Stimulated activated CD4-positive, alpha-beta T cell treated with anti-CD3 and anti-CD28 coated beads, TNF-alpha, amount 100 ng/mL, for 4 hours (primary cell): ENCODE measurements at places on chromosomes 2 and 18.
A peak's percentile ranks its signal among the peaks of the same experiment; 100 is the strongest.

DNA sequence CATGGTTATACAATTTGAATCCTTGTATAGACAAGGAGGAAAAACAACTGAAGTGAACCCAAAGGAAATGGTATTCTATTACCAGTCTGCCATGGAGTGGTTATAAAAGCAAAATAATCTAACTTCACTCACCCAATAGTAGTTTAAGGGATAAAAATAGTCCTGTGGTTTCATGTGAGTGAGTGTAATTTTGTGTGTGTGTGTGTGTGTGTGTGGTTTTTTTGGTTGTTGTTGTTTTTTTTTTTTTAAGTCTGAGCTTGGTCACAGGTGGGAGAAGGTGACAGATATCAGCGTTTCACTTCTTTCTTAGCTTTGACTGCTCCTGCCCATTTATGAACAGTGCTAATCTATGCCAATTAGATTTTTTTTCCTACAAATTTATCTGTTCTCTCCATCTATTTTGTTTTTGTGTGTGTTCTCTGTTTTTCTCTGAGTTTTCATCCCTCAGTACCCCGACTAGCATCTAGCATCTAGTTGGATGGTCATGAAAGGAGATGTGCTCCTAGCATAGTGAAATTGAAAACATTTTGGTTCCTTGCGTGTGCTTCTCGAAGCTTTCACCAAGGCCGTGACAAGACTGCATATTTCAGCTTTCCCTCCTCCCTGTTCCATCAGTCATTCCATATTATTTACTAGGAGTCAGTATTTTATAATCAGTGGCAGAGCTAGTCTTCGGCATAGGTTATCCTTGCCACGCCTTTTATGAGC is 200.1 kb upstream of the DTNA start:
- DNase-seq: no peak

DNA sequence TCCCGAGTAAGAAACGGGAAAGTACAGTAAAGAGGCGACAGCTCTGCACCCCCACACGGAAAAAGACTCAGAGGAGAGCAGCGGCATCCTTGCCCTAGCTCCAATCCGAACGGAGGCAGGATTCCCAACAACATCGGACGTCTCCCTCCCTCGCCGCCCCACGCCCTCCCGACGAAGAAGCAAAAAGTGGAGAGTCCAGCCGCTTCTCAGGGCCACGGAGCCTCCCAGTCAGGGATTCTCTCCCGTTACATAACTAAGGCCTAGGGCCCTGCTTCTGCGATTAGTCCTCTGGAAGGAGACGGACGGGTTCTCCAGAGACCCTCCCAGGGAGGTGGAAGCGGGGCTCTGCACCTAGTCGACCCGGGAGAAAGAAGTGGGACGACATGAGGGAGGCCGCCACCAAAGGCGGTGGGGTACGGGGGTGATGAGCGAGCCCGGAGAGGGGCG is 587 bp downstream of the SUMO1 start:
- peak; percentile 1 for DNase-seq

DNA sequence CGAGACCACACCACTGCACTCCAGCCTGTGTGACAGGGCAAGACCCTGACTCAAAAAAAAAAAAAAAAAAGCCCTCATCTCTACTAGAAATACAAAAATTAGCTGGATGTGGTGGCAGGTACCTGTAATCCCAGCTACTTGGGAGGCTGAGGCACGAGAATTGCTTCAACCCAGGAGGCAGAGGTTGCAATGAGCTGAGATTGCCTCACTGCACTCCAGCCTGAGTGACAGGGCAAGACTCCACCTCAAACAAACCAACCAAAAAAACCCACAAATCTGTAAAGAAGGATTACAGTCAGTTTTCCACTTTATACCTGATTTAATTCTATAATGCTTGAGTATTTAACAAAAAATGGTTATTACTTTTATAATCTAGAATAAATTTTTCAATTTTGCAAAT is 9.7 kb downstream of the DARS1 start:
- DNase-seq: no peak

DNA sequence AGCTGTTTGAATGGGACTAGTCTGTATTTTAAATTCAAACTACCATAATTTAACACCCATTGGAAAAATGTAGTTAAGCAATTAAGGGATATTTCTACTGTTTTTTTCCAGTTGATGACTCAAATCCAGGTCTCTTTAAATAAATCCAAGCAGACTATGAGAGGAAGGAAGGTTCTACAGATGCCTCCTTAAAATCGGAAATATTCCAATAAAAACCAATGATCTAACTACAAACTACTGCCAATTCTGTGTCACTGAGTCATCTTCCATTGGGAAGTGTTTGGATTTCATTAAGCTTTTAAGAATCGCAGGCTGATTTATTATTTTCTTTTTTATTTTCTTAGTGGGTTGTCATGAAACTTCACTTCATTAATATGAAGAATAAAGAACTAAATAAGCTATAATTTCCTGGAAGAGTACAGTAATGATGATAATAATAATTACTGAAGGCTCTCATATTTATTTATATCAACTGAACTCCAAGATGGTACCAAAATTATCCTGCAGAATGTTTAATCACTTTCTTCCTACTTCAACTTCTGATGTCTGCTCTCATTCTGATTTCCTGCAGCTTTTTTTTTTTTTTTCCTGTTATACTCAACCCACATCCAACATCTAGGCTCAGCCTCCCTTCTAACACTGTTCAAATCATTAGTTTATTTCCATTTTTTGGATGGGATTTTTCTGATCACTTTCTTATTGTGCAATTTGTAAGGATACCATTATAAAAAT is 166.3 kb upstream of the FN1 start:
- no peak for DNase-seq

DNA sequence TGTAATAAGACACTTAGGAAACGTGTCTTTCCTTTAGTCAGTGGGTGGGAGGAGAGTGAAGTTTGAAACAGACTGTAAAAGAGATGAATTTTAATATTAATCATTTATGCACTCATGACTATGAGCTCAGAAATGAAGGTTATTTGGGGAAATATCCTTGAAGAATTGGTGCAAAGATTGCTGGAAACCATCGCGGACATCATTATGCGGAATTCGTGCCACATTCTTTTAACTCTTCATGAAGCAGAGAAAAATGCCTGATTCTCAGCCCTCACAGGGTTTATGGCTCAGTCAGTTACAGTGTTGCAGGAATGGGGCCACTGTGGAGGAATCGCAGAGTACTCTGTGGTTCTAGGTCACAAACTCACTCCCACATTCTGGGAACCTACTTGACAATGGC is 109.7 kb downstream of the RGPD3 start:
- no peak for DNase-seq

GRCh38 chr2:30230497-30231211 is 680 bp upstream of the LBH start:
- DNase-seq: no peak

GRCh38 chr2:174631009-174631981 is 33.7 kb upstream of the WIPF1 start:
- DNase-seq: no peak

- DNase-seq: no peak
These were observed 43.6 kb downstream of the SCTR start for GRCh38 chr2:119480718-119481142.
